ENCODE measurements at places on chromosomes 2 and 18.

GRCh38 chr2:101623031-101623521 lies 74.4 kb upstream of the MAP4K4 start:
- no peak for DNase-seq

- DNase-seq: peak; percentile 93
Measured at GRCh38 chr2:240579771-240580614, 6.5 kb upstream of the CAPN10 start.

DNA sequence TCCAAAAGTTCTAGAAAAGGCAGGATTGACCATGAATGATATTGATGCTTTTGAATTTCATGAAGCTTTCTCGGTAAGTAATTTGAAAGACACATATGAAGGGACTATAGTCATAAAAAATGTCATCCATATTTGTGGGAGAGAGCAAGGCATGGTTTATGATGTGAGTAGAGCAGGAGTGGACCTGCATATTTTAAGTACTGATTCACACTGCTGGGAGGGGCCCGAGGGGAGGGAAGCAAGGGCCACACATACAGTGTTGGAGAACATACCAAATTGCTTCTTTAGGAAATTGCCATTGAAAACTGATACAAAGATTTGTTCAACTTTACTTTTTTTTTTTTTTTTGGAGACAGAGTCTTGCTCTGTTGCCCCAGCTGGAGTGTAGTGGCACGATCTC lies 39.4 kb downstream of the HADHB start:
- DNase-seq: peak; percentile 59

GRCh38 chr2:47862949-47863348 lies 43.3 kb downstream of the FBXO11 start:
- DNase-seq: no peak

DNA sequence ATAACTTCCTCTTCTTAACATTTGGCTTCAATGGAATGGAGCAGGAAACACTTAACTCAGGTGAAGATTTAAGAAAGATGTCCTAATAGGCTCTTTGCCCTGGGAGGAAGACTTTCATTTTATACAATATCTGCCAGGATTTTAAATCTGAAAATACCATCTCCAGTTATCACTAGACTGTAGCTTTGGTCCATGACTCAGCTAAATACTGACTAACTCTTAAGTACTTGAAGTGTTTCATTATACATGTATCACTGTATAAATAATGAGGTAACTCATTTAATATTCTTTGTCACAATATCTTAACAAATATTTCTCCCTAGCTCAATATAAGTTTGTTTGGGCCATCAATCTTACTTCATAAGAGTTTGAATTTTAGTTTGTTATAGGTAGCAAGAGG lies 34.7 kb downstream of the RBKS start:
- DNase-seq: peak; percentile 69

GRCh38 chr2:64698177-64698643 lies 44.5 kb upstream of the SERTAD2 start:
- DNase-seq: no peak

DNA sequence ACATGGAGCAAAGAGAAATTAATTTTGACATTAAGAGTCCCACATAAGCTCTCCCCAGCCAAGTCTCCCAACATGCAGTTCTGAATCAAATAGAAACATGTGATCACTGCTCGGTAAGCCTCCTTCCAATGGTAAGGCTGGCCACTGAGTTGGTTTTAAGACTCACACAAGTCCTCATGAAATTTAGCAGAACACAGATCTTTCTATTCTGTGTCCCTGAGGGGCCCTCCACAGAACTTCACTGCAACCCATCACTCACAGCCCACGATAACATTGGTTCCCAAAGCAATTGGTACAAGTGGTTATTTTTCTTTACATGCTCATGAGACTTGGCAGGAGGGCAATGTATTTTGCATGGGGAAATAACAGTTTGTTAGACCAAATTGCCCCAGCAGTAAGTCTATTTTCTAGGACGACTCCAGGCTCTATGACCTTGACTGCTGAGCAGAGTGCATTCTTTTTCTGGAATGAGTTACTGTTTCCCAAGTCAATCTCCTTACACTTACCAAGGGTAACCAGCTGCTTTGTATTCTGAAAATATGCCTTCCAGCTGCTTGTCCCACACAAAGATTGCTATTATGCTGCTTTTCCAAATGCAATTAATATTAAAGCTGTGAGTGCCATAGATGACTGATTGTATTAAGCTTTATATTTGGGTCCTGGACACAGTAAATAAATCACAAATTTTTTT lies 142.3 kb upstream of the TANK start:
- no peak for DNase-seq

- DNase-seq: no peak
Measured at GRCh38 chr2:148998165-148998830, 40.2 kb upstream of the LYPD6B start.

GRCh38 chr2:150471813-150472510 lies 15.5 kb downstream of the RND3 start:
- DNase-seq: no peak

DNA sequence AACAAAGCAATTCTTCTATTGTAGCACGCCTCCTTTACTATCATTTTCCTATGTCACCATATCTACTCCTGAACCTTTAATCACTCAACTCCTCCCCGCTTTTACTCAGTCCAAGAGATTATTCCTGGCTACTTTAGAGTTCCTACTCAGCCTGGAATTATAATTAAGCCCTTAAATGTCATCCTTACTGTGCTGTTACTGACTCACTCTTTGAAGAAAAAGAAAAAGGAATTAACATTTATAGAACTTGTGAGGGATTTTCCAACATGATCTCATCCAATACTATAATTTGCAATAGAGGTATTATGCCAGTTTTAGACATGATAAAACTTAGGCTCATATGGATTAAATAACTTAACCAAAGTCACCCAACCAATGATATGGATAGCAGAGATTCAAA lies 61.7 kb downstream of the CCDC88A start:
- no peak for DNase-seq

GRCh38 chr18:47054369-47054768 lies 18.9 kb upstream of the ELOA2 start:
- no peak for DNase-seq

DNA sequence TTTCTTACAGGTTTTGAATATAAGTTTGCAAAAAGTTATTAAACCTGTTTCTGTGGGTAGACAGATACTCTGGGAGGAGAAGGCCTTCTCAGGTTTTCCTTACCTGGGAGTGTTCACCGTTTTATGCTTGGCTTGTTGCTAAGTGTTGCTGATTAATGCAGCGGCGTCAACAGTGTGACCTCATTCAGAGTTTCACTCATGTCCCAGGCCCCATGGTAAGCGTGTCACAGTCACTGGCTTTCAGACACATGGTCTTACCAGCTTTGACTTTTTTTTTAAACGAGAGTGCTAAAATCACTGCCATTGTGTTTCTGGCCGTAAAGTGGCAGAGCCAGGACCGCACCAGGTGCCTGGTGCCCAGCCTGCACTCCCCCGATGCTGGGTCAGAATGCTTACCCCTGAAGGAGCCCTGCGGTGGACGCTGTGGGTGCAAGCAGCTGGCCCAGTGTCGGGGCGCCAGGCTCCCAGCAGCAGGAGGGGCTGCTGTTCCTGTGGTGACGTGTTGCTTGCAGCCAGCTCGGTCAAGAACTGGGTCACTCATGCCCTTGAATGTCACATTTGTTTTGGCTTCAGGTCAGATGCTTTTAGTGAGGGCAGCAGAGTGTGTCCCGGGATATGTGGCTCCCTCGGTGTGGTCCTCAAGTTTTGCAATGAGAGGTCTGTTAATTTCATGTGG lies 3.5 kb downstream of the CAPN10 start:
- no peak for DNase-seq

DNA sequence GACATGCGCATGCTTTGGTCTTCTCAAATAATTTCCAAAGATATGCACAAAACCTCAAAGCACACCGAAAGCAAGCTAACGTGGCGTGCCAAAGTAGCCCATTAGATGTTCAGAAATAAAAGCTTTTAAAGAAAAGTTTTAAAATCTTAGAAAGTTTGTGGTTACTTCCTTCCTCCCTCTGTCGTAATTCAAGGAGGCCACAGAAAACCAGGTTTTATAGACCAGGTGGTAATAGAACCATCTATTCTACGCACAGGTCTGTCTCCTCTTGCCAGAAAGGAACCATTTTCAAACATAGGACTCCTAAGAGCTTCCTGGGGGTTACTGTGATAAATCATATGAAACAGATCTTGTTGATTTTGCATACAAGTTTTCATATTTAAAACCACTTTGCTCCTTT lies 487.2 kb downstream of the ARHGAP15 start:
- no peak for DNase-seq

DNA sequence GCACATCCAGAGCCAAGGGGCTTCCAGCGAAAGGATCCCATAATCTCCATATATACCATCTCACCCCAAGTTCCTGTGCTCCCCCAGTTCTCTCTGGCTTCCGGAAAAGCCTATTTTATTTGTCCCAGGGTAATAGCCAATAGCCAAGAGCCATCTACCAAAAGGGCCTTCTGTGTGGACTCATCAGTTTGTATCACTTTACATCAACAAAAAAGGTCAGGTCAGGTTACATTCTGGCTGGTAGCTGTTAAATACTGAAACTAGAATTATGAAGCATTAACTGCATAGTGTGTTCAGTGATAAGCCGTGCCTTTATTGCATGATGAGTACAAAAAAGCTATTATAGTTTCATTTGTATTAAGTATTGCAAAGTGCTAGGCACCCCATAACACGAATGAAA lies 223.7 kb downstream of the IRS1 start:
- no peak for DNase-seq
